ENCODE measurements at places on chromosomes 4 and X. TPM values are rescaled to one million over a fixed set of nuclear protein-coding genes. Genes with fewer than 3 reads are reported as not detected.

Gene GUCY1A1
- total RNA-seq, result 35.9 TPM

Gene PWWP3B
- 1.00 TPM for total RNA-seq

Gene CPLX1
- total RNA-seq, result 3.4 TPM

Gene FGFBP2
- not detected for total RNA-seq

Gene FGD1
- 10.3 TPM for total RNA-seq

Gene PCSK1N
- 35.7 TPM for total RNA-seq

Gene SORCS2
- total RNA-seq, result 9.3 TPM

Gene SSX3
- total RNA-seq, result not detected

Gene CT45A5
- not detected for total RNA-seq

Gene SPANXN4
- total RNA-seq, result not detected

Gene IL9R
- 0.27 TPM for total RNA-seq

Gene MID1IP1
- 12.0 TPM for total RNA-seq

Gene FAM184B
- total RNA-seq, result 2.3 TPM

Gene TLL1
- total RNA-seq, result 40.4 TPM

All from cerebellum (tissue), 4 donors.